Mucosa of gallbladder (tissue), 1 donor: ENCODE measurements at places on chromosomes 1 and 21. TPM values are rescaled to one million over a fixed set of nuclear protein-coding genes. Genes with fewer than 3 reads are reported as not detected.

The BRDT gene
- total RNA-seq = not detected

DNA sequence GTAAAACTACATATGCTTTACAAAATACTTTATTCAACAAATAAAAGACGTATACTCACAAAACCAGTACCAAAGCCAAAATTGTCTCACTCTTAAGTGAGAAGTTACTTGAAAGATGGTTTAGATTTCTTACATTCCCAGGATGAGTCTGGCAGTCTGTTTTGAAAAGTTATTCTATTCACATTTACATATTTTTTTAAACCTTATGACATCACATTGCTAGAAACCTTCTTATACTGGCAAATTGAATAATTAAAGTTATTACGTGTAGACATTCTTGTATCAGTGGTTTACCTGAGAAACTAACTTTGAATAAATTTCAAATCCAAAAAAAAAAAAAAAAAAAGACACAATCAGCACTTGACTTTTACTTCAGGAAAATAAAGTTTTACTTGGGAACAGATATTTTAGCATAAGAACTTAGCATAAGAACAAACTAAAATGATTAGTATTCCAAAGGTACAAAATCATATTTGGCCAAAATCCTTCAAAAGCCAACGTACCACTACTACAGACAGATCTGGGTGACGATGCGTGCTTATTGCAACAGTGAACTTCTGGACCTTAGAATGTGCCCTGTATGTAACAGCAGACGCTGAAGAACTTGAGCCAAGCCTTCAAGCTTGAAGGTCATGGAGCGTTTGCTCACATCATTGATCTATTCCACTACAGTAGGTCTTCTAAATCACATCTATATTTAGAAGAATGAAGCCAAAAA is 2.5 kb downstream of the CDC42BPA start:
- DNase-seq = peak; percentile 57

The XCL1 gene
- 1.6 TPM for total RNA-seq

The MYBPHL gene
- total RNA-seq = 0.20 TPM
